ENCODE measurements at places on chromosomes 16 and 17. TPM values are rescaled to one million over a fixed set of nuclear protein-coding genes. Genes with fewer than 3 reads are reported as not detected.
A peak's percentile ranks its signal among the peaks of the same experiment; 100 is the strongest.

The CD300LG gene
- not detected for total RNA-seq

The KRTAP9-8 gene
- not detected for total RNA-seq

The KRT16 gene
- total RNA-seq: 3.2 TPM

- no peak for DNase-seq
Measured at GRCh38 chr16:57721356-57722209, 14.0 kb upstream of the KATNB1 start.

DNA sequence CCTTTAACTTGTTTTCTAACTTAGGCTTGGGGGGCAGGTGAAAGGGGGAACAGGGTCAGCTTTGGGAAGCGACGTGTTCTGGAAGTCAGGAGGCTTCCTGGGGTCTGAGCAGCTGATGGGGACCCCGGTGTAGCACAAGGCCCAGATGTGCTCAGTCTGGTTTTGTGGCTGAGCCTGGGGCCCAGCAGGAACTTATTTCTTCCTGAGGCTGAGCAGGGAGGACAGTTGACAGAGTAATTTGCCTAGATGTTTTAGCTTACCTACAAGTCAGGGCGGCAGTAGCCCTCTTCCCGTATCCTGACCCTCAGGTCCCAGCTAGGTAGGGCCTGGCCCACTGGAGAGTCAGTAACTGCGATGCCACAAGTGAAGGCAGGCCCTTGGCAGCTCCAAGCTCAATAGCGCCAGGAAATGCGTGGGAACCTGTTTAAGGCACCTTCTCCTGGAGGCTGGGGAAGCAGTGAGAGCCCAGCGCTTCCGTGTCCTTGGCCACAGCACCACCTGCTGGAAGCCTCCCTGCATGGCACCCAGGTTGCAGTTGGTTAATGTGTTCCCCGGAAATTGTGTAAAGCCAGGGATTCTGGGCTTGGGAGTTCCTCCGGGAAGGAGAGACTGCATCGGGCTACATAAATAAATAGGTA, 5.2 kb downstream of the CCR7 start:
- DNase-seq: peak; percentile 93

GRCh38 chr17:44448412-44448811, 54.8 kb downstream of the GPATCH8 start:
- DNase-seq: no peak

DNA sequence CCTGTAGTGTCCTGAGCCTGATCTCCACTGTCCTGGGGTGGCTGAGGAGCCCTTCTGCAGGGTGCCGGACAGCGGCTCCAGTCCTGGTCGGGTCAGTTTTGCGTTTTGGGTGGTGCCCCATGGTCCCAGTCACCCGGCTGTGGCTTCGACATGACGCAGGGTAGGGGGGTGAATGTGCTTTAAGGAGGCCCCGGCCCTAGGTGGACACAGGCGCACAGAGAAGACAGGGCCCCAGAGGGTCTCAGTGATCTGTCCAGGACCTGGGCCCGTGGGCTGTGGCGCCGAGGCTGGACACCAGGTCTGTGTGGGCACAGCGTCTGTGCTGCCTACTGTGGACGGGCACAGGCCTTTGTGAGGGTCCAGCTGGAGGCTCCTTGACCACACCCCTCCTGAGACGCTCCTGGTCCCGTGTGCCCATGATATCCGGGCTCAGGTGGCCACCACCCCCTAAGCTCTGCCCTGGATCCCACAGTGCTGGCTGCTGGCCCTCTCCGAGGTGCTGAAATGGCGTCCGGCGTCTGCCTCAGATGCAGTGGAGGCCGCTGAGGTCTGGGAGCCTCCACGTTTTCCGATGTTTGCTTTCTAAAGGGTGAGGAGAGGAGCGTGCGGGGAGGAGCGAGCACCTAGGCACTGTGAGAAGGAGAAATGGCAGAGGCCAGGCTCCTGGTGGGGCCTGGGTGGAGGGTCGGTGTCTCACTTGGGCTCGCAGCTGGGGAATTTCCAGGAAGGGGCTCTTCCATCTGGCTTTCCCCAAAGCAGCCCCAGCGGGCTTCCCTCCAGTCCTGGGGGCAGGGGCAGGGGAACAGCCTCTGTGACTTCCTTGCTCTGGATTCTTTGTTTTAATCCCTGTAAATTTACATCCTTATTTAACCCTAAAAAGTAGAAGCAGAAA, 56.1 kb upstream of the ACSF3 start:
- DNase-seq: no peak

- peak; percentile 87 for DNase-seq
Measured at GRCh38 chr17:78040440-78041385, 82.2 kb downstream of the TNRC6C start.

- DNase-seq: no peak
Measured at GRCh38 chr17:58351182-58351581, 819 bp downstream of the SUPT4H1 start.

DNA sequence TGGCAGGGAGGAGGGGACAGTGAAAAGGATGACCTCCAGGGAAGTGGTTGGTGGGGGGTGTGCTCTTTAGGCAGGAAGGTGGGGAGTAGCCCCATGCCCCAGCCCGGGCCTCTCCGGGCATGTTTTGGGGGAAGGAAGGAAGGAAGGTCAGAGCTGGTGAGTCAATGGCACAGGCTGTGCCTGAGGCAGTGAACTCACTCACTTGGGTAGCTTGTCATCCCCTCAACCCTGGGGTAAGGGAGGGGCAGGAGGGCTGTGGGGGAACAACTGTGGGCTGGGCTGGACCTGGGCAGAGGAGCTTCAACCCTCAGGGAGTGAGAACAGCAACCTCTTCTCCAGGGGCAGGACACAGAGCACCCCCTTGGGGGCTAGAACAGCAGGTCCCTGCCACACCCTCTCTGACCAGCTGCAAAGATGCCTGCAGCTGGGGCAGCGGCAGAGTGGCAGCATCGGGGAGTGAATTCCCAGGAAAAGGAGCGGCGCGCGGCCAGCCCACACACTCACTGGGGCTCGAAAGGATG, 6.3 kb downstream of the CSF3 start:
- DNase-seq: peak; percentile 59

- no peak for DNase-seq
Measured at GRCh38 chr16:72561-73548, at the start of gene RHBDF1. Gene RHBDF1 (minus strand): TSS chr16:72631. CDS start chr16:65015, 7,616 bp downstream.

DNA sequence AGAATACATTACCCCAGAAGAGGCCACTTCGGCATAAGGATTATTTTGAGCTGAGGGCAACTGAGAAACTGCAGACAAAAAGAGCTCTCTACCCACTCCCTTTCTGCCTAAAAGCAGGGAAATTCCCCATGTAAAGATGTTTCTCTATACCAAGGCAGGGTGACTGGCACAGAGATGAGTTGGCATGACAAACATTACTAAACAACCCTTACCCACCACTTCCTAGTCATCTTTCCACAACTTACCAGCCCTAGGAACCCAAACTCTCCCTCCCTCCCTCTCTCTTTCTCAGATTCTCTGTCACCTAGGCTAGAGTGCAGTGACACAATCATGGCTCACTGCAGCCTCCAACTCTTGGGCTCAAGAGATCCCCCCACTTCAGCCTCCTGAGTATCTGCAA, 68.6 kb downstream of the EMP2 start:
- no peak for DNase-seq

Data from H4 (cell line).